CMK (cell line): ENCODE measurements at places on chromosomes 12 and 14.

- no peak for DNase-seq
Observed at GRCh38 chr12:130307859-130308258, 29.8 kb upstream of the PIWIL1 start.

GRCh38 chr12:5376591-5377207 lies 55.2 kb upstream of the NTF3 start:
- DNase-seq = no peak

- no peak for DNase-seq
Observed at GRCh38 chr14:24364841-24365240, 3.1 kb upstream of the NFATC4 start.

DNA sequence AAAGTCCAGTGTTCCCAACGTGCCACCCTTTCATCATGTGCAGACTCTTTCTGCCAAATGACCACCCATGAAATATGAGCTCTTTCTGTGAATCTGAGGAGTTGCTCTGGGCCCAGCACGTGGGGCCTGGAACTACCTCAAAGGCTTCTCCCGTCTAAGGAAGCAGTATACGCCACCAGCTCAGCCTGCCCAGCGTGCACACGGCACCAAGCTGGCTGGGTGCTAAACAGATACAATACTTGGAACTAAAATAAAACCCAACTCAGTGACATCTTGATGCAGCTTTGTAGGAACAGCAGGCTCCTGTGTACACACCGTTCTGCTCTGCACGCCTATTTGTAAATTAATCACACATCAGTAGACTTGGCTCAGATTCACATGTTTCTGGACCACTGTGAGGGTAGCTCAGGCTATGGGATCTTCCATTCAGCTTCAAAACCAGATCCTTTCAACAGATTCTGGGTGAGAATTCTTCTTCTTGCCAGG lies 74.8 kb downstream of the ARL6IP4 start:
- DNase-seq = no peak

- DNase-seq = no peak
Observed at GRCh38 chr14:104542871-104543830, 36.4 kb upstream of the C14orf180 start.

DNA sequence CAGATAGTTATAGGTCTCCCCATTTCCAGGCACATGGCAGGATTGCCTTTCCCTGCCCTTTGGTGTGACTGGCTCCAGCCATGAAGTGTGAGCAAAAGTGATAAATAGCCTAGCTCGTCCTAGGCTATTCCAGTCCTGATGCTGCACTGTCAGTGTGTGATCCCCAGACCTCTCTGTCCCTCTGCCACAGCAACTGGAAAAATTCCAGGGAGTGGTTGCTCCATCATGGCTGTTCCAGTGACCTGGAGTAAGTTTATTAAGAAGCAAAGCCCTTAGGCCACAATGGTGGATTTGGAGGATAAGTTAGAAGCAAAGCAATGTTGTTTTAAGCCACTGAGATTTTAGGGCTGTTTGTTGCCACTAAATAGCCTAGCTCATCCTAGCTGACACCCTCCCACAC lies 9.8 kb upstream of the KRT83 start:
- DNase-seq = no peak

DNA sequence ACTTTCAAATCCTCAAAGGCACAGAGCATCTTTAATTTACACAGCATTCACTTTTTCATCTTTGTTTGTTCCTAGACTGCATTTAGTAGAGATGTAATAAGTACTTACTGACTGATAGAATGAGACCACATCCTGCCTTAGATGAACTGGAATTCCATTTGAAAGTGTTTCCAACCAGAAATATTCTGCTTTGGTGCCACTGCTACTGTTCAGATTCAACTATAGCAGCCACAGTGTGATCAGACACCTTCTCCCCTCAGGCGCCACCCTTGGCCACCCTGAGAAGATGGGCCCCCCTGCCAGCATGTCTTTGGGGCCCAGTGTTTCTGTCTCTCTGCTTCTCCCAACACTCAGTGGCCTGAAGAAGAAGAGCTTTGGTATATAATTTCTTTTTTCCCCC lies 449.1 kb downstream of the RAD51B start:
- DNase-seq = no peak

- DNase-seq = no peak
Observed at GRCh38 chr12:104850781-104851180, 107.3 kb downstream of the SLC41A2 start.

DNA sequence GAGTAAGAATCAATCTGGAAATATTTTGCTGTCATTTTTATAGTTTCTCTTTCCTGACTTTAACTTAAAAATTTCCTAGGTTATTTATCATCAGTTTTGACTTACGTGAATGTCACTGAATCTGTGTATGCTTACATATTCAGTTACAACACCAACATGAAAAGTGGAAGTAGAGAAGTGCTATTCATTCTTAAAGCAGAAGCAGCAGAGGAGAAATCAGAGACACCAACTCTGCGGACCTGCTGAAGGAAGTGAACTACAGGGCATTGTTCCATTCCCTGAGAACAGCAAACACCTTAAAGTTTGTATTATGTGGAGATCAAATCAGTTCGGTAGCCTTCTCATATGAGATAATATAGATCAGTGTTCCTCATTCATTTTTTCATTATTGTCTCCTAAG lies 34.1 kb downstream of the RAD51B start:
- no peak for DNase-seq

DNA sequence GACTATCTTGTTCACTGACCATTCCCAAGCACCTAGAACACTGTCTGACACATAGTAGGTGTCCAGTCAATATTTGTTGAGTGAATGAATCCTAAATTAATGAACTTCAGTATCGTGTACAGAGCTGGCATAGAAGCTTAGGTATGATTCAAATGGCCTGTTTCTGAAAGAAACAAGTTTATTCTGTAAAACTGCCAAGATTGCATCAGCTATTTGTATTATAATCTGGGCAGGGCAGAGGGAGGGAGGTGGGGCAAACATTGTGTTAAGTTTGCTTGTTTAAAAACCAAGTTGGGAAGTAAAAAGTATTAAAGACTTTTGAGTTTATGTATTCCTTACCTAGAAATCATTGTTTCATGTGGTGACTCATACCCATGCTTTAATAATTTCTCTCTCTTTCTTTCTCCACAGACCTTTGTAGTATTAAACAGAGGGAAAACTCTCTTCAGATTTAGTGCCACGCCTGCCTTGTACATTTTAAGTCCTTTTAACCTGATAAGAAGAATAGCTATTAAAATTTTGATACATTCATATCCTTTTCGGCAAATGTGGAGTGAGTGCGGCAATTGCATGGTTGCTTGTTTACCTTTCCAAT lies 92.8 kb downstream of the SCN8A start:
- no peak for DNase-seq

GRCh38 chr14:58659846-58660245 lies 22.1 kb downstream of the DACT1 start:
- DNase-seq = no peak

DNA sequence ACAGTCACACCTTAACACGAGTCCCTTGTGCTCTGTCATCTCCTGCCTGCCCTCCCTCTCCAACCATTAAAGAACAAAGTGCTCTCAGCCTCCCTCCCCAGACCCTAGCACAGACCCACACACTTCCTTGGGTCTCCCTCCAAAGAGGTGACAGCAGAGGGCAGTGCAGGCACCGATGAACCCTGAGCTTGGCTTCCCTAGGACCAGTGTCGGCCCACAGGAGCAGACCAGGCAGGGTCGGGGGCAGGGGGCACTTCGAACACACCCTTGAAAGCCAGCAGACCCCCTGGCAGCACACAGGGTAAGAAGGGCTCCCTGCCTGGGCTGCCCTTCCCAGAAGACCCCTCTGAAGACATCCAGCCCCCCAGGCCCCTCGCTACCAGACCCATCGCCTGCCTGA lies 7.0 kb downstream of the CDK2AP1 start:
- no peak for DNase-seq

DNA sequence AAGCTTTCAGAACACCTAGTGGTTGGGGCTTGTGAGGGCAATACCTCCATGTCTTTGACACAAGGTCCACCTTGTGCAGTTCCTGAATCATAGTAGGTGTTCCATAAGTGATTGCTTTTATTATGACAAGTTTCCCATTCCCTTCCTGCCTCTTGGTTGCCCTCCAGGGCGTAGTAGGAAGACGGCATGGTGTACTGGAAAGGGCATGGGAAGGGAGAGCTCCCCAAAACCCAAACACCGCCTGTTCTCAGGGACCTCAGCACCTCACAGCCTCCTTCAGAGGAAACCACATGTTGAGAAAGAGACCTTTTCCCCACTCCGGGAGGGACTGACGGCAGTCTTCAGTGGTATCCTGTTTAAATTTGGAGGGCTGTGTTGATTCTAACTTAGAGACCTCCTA lies 21.1 kb downstream of the EVL start:
- DNase-seq = no peak

DNA sequence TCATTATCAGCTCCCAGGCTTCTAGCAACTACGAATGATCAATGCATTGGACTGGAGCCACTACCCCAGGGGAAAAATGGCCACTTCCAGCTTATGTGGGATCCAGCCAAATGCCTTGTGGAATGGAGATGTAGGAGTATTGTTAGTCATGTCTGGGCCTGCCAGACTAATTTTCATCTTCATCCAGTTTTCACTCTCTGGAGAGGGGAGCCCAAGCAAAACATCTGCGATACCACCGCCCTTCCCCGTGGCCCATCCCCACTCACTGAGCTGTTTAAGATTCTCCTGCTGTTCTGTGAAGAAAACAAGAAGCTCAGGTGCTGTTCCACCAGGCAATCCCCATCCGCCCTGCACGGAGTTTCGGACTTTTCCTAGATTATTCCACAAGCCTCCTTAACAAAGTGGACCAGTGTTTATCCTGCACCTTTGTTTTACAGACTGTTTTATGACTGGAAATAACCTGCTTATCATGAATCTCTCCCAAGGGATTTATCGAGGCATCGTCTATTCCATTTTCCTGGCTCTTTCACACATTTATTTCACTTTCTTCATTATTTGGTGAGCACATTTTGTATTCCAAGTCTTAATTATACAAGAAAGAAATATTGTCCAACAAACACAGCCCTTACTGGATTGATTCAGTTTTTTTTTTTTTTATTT lies 35.5 kb upstream of the MAX start:
- no peak for DNase-seq

GRCh38 chr12:82357340-82357739 lies 847 bp downstream of the CCDC59 start:
- no peak for DNase-seq

DNA sequence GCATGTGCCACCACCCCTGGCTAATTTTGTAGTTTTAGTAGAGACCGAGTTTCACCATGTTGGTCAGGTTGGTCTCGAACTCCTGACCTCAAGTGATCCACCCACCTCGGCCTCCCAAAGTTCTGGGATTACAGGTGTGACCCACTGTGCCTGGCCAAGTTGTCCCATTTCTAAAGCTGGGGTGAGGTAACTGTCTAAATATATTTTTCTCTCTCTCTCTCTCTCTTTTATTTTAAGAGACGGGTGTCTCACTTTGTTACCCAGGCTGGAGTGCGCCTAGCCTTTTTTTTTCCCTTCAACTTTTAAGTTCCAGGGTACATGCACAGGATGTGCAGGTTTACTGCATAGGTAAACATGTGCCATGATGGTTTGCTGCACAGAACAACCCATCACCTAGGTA lies 8.6 kb downstream of the ATF1 start:
- DNase-seq = no peak

DNA sequence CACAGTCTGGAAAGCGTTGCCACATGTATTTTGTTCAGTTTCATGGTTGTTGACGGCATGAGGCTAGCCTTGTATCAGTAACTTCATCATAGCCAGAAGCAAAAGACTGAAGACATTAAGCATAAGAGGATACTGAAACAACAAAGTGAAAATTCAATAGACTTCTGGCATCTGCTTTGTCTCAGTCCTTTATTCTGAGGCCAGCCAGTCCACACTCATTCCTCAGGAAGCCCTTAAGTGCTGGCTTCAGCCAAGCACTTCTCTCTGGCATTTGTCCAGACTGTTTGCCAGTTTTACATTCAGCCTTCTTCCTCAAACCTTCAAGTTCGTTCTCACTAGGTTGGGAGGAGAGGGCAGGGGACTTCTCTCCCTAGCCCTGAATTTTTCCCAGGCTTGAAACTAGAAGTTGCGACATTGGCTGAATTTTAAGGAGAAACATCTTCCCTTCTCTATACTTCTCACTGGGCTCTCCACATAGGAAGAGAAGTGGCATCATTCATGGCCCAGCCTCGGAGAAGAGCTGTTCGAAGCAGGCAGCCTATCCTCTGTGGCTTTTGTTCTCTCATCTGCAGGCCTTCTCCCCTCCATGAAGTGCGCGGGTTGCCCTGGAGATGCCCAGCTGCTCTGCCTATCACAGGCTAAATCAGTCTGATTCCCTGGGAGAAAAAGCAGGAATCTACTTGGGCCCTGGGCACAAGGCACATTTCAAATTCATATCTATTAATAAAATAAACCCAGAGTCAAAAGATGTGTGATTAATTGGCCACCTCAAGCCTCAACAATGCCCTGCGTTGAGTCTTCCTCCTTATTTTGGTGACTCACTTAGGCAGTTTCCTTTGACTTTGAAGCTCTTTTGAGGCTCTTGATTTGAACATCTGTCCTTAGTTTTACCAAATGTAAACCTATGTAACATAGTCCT lies 130.9 kb upstream of the PLEKHA5 start:
- DNase-seq = no peak

DNA sequence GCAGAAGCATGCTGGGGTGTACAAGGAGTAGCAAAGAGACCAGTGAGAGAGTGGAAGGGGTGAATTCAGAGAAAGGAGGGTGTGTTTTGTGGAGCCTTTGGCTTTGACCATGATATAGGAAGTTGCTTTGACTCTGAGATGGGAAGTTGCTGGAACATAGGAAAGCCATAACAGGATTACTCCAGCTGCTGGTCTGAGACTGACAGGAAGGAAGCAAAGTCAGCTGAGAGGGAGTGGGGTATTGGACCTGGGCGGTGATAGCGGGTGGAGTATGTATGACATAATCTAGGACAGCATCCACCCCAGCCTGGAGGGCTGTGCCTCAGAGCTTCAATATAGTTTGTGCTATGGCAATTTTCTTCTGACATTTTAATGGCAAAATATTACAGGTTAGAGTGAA lies 324.4 kb downstream of the PDZRN4 start:
- DNase-seq = peak; percentile 9

DNA sequence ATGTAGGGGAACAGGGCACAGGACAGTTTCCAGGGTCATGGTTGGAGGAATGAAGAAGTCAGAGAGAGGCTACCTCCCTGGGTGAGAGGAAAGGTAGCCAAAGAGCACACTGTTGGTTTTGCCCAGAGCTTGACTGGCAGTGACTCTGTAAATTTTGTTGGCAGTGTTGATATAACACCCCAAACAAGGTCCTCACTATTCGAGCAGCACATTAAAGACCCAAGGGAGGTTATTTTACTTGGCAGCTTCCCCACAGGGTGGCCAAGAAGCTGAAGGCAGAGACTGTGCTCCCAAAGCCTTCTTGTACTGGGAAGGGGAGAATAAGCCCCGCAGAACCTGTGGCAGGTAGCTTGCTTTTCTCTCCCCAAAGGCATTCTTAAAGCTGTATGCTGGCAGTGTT lies 40.6 kb downstream of the WSCD2 start:
- DNase-seq = no peak

DNA sequence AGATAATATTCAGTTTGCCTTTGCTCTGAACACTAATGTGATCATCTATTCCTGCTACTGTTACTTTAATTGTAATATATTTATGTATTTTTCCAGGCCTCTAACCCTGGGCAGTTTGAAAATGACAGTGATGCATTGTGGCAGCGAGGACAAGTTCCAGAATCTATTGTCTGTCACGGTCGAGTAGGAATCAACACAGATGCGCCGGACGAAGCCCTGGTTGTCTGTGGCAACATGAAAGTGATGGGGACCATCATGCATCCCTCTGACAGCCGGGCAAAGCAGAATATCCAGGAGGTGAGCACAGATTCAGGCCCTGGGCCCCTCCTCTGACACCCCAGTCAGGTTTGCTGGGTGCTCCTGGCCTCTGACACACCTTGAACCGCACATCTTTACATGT lies 78.5 kb downstream of the MYRFL start:
- DNase-seq = no peak

- no peak for DNase-seq
Observed at GRCh38 chr12:76201316-76201715, 116.8 kb upstream of the NAP1L1 start.
